ENCODE measurements at places on chromosomes 3 and 15. TPM values are rescaled to one million over a fixed set of nuclear protein-coding genes. Genes with fewer than 3 reads are reported as not detected.

The HTR3E gene
- not detected for total RNA-seq

The REC114 gene
- total RNA-seq: not detected

The CLDN16 gene
- total RNA-seq: not detected

- no peak for DNase-seq
These were observed 43.7 kb downstream of the CHRD start for GRCh38 chr3:184423561-184423960.

DNA sequence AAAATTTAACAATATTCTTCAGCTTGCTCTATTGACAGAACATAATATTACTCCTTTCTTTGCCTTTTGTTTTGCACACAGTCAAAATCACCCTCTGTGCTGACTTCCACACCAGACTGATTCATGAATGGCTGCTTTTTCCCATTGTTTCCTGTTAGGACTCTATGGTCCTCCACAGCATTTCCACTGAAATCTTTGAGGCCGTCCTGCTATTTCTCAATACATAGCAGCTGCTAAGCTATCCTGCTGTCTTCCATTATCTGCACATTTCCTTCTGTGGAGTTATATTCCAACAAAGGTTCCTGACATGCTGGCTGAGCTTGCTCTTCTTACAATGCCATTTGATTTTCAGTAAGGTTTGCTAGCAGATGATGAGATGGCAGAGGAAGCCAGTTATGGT, 153.3 kb downstream of the EPHA3 start:
- DNase-seq: no peak

- DNase-seq: no peak
These were observed 8.1 kb downstream of the MORF4L1 start for GRCh38 chr15:78880813-78881212.

GRCh38 chr3:65151666-65152065, 463.9 kb upstream of the ADAMTS9 start:
- DNase-seq: no peak

Measured in lung microvascular endothelial cell (primary cell).